Stimulated activated CD8-positive, alpha-beta memory T cell treated with anti-CD3 and anti-CD28 coated beads, Interleukin-15, amount 100 ng/mL, for 1 hour (primary cell): ENCODE measurements at places on chromosomes 2 and 18.

DNA sequence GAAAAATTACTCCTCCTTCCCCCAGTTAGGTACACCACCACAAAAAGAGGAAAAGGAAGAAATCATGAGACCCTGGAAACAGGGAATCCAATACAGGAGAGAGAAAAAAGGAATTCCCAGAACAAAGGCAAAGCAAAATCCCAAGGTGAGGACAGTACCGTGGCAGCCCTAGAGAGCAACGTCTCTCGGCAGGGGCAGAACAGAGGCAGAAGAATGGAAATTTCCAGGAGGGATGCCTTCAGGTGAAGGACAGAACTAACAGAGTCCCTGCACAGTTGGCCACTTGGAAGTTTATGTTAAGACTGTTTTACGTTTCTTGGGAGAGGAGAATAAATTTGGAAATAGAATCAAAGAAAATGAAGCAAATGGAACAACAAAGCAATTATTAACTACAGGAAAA lies 27.7 kb downstream of the GRB14 start:
- no peak for DNase-seq

- no peak for DNase-seq
These were observed 279.0 kb upstream of the STON1 start for GRCh38 chr2:48250943-48251342.

DNA sequence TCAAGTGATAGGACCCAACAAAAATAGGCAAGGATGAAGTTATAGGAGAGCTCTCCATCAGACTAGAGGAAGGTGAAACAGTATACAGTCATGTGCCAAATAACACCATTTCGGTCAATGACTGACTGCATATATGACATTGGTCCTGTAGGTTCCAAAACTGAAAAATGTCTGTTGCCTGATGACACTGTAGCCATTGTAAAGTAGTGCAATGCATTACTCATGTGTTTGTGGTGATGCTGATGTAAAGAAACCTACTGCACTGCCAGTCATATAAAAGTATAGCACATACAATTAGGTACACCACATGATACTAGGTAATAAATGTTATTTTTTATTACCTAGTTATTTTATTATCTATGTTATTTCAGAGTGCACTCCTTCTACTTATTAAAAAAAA lies 147.9 kb downstream of the GREB1L start:
- DNase-seq: no peak

DNA sequence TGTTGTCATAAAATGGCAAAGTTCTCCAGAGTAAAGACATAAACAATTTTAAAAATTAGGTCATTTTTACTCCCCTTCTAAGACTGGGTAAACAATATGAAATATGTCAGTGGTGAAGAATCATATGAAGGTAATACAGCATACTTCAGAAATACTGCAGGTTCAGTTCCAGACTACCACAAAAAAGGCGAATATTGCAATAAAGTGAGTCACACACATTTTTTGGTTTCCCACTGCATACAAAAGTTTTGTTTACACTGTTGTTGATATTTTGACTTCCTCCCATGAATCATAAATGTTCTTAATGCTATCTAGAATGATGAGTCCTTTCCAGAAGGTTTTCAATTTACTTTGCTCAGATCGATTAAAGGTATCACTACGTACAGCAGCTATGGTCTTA lies 73.5 kb downstream of the SMC6 start:
- no peak for DNase-seq

- DNase-seq: no peak
These were observed 1.1 kb upstream of the NYAP2 start for GRCh38 chr2:225398372-225398771.

DNA sequence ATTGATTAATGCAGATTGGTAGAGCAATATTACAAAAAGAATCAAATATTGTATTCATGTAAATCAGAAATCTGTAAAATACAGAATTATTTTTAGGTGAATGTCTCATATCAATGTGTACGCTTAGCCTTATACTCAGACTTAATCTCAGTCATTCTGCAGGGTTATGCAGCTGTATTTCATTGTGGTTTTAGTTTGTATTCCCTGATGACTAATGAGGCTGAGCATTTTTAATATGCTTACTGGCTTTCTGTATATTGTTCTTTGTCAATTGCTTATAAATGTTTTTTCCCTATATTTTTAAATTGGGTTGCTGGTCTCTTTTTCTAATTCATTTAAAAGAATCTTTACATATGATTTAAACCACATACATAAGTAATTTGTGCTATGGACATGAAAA lies 50.1 kb downstream of the CDH19 start:
- DNase-seq: no peak

GRCh38 chr2:128738446-128739110 lies 419.9 kb upstream of the HS6ST1 start:
- DNase-seq: no peak
